Smooth muscle cell of the umbilical artery (primary cell): ENCODE measurements at places on chromosomes 5 and 9. TPM values are rescaled to one million over a fixed set of nuclear protein-coding genes. Genes with fewer than 3 reads are reported as not detected.

The SPAAR gene
- 0.14 TPM in 1 of 2 replicates, not detected in the other for total RNA-seq

The NEURL1B gene
- 1.2 and 4.4 TPM in 2 replicates for total RNA-seq

The AQP3 gene
- total RNA-seq, result 0.42 and 0.59 TPM in 2 replicates

The SRD5A1 gene
- total RNA-seq, result 9.5 and 30.7 TPM in 2 replicates

The SHISAL2B gene
- total RNA-seq, result not detected in 2 replicates

The MOB3B gene
- 0.18 and 0.30 TPM in 2 replicates for total RNA-seq

The FGF1 gene
- 3.3 and 12.5 TPM in 2 replicates for total RNA-seq

The PTPN3 gene
- total RNA-seq, result 0.30 and 1.9 TPM in 2 replicates

The SH3TC2 gene
- total RNA-seq, result 1.2 TPM in 2 replicates

The SMIM33 gene
- not detected in 2 replicates for total RNA-seq

The ZNF454 gene
- total RNA-seq, result 3.6 and 4.0 TPM in 2 replicates

The CYSTM1 gene
- 5.0 and 6.0 TPM in 2 replicates for total RNA-seq

The RGS3 gene
- total RNA-seq, result 39.2 and 53.7 TPM in 2 replicates

The HSD17B3 gene
- not detected in 2 replicates for total RNA-seq

The PHF2 gene
- total RNA-seq, result 11.0 and 13.7 TPM in 2 replicates

The MYO10 gene
- 115 and 264 TPM in 2 replicates for total RNA-seq
